ENCODE measurements at places on chromosomes 13 and 19. TPM values are rescaled to one million over a fixed set of nuclear protein-coding genes. Genes with fewer than 3 reads are reported as not detected.
A peak's percentile ranks its signal among the peaks of the same experiment; 100 is the strongest.

- DNase-seq: no peak
Observed at GRCh38 chr13:70723732-70724131, 615.5 kb upstream of the KLHL1 start.

DNA sequence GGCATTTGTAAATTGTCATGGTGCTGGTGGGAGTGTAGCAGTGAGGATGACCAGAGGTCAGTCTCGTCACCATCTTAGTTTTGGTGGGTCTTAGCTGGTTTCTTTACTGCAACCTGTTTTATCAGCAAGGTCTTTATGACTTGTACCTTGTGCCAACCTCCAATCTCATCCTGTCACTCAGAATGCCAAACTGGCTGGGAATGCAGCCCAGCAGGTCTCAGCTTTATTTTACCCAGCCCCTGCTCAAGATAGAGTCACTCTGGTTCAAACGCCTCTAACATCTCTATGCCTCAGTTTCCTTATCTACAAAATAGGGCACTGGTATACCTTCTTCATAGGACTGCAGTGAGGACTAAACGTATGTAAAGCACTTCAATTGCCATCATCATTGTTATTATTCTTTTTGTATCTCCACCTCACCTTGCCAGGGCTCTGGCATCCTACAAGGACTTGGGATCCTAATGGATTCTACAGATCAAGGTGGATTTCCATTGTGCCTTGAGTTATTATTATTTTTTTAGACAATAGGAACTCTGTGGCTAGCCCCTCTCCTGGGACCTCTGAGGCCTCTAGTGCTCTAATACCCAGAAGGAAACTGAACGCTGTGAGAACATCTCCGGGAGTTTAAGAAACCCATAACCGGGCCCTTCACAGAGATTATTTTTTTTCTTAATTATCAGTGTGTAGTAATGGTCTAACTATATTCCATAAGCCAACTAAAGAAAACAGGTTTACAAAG, 69.0 kb upstream of the RGCC start:
- no peak for DNase-seq

DNA sequence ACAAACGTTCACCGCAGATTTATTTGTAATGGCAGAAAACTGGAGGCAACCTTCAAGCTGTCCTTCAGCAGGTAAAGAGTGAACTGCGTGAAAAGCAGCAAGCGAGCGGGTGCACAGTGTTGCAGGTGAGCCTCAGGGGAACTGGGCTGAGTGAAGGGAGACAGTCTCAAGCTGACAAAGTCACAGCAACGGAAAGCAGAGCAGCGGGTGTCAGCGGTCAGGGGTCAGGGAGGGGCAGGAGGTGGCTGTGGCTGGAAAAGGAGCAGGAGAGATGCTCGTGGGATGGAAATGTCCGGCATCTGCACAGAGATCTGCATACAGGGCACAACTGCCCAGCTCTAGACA, 8.5 kb upstream of the RASA3 start:
- no peak for DNase-seq

Gene RFPL4AL1
- total RNA-seq: not detected

GRCh38 chr19:44988896-44989556, 12.2 kb upstream of the RELB start:
- peak; percentile 40 for DNase-seq

- peak; percentile 71 for DNase-seq
Observed at GRCh38 chr19:2618611-2619010, 83.9 kb downstream of the GNG7 start.

Gene ZNF470
- total RNA-seq: 2.9 TPM

GRCh38 chr13:43132257-43132656, 108.9 kb downstream of the DNAJC15 start:
- peak; percentile 73 for DNase-seq

- no peak for DNase-seq
Observed at GRCh38 chr19:34172661-34173192, 423 bp downstream of the LSM14A start.

Data from bronchial epithelial cell (primary cell).